ENCODE measurements at places on chromosomes 3 and 15.

DNA sequence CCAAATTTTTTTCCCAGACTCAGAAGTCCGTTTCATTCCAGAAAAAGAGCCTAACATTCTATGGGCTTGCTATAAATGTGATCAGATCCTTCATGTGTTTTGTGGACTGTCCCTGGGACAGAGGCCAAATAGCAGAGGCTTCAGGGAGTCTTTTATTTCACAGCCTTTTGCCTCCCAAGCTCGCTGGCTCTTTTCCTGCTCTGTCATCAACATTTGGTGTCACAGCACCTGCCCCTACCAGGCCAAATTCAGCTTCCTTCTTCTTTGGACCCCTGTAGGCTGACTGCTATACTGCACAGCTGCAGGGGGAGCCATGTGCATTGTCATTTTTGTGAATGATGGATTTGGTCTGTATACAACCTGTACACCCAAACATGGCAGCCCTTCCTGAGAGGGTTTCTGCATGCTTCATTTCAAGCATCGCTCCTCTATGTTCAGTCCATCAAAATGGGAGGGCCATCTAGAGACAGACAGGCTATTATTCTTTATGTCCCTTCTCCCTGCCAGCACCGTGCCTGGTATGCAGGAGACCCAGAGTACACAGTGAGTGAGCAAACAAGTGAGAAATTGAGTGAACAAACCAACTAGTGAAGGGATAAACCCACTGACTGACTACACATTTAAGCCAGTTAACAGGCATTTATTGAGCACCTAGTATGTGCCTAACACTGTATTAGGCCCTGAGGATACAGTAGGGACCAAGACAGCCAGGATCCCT, 17.9 kb upstream of the RPP14 start:
- no peak for DNase-seq

DNA sequence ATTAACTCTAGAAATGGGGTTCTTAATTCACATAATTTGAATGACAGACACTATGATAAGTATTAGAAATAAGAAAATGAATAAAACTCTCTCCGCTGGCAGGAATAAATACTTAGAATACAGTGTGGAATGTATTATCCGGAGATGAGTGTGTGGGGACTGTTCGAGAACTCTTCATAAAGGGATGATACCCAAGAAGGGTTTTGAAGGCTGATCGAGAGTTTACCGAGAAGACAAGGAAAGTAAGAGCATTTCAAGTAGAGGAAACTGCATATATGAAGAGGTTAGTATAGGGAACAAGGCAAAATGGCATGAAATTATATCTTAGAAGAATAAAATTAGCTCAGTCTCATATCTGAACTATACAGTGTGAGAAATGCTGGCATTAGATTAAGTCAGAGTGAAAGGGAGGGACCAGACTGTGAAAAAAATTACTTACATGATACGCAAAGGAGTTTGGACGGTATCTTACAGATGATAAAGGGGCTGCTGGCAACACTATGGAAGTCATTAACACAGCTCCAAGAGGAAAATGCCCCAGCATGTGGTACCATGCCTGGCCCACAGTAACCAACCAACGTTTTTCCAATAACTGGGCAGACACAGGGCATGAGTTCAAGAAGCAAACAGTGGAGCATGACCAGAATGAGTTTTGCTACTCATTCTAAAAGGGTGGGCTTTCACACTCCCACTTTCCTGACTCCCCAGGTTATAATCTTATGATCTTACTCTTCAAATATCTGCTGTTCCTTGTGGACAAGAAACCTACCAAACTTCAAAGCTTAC, 6.5 kb downstream of the DCBLD2 start:
- DNase-seq, result no peak

GRCh38 chr3:149881879-149882278, 68.9 kb downstream of the RNF13 start:
- no peak for DNase-seq

DNA sequence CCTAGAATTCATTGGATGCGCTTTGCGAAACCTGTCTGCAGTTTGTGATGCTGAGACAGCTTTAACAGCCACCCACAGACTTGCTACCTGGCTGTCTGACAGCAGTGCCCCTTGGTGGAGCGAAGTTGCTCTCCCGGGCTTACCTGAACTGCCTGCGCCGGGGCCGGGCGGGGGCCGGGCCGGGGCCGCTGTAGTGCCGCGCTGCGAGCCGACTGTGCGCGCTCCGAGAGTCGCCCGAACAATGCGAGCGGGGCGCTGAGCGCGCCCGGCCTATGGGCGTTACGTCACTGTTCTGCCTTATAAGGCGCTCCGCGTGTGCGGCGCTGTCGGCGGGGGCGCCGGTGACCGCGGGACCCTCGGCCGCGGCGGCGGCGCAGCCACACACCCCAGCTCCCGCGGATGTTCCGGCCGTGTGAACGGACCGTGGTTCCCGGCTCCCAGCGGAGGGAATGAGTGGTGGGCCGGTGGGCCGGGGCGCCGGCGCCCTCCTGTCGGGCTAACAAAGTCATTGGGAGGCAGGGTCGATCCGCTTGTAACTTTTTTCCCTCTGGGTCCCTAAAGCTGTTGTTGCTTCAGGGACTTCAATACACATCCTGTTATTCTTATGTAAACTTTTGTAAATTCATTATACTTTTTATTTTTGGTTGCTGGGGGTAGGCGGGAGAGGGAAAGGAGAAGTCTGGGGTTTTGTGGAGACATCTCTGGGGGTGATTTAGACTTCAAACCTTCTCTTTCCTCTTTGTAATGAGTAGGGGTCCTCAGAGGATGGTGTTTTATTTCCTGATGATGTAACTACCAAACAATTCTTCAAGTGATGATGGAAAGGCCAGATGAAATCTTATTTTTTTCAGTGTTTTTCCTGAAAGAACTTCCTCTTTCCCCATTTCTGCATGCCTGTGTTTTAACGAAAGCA, 58.5 kb downstream of the CMSS1 start:
- DNase-seq, result peak; percentile 66

GRCh38 chr3:195172896-195173295, 98.1 kb downstream of the XXYLT1 start:
- no peak for DNase-seq

- no peak for DNase-seq
These were observed 3.1 kb downstream of the LRCH3 start for GRCh38 chr3:197794115-197794514.

All from stimulated activated naive CD4-positive, alpha-beta T cell (primary cell).